Activated CD8-positive, alpha-beta T cell treated with anti-CD3 and anti-CD28 coated beads for 36 hours (primary cell): ENCODE measurements at places on chromosomes 5 and 9.

DNA sequence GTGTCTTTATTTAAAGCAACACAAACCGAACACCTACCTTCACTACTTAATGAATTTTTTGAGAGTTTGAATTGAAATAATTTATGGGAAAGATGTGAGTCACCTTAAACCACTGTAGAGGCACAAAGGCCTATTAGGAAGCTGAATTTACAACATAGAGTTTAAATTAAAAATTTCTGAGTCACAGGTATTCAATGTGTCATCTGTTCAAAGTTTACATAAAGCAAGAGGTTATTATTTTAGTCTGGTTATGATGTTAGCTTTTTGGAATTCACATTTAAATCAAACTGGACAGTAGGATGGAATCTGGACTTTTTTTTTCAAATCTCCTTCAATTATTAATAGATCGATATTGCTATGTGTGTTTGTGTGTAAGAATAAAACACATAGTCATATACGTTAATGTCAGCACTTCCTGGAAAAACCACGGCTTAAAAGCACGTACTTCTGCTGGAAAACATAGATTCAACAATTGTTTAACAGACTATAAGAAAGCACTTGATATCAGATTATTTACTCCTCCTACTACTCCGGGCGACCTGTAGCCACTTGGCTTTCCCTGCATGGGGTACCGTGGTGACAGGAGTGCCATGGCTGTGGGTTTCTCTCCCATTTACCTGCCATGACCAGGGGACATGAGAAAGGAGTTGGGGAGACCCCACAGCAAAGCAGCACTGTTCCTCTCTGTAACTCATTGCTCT lies 638.6 kb downstream of the SEMA5A start:
- no peak for DNase-seq
- H3K4me3 ChIP-seq: no peak overlapping the region
- H3K36me3 ChIP-seq: no peaks in the 10 kb centered on the region
- H3K27me3 ChIP-seq: no peaks in the 10 kb centered on the region

DNA sequence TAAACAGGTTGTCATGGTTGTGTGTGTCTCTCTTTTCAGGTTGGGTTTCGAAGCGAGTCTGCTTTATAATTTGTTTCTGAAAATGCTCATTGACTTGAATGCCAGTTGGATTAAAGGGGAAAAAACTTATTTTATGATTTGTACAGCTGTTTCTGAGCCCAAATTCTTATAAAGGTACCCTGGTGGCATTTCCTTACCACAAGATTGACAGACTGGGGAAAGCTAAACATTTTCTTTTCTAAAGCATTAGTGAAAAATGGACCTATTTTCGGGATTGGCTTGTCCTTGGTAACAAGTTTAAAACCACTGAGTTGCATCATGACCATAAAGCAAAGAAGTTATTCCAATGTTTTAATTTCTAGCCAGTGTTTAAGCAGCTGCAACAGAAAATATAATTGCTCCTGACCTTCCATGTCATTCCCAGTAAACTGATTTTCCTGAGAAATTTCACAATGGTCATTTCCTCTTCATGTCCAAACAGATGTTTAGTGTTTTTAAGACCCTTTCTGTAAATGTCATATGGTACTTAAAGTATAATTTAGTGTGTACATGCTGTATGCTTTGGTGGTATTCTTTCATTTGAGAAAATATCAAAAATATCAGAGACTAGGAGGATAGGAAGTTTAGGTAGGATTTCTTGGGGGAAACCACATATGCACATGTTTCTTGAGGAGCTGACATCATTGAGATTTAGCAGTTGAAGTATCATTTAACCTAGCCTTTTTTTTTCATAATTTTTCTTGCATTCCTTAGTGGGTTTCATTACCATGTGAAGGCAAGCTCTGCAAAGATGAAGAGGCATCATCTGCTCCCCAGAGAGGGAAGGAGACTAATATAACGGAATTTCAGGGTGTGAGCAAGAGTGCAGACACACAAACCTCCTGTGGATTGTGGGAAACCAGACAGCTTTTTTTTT lies 667.1 kb upstream of the RGMB start:
- no peaks in the 10 kb centered on the region for H3K36me3 ChIP-seq
- H3K4me3 ChIP-seq: no peak overlapping the region
- H3K27me3 ChIP-seq: peaks cover 3% of the 10 kb centered on the region
- no peaks in the 10 kb centered on the region for H3K4me1 ChIP-seq

DNA sequence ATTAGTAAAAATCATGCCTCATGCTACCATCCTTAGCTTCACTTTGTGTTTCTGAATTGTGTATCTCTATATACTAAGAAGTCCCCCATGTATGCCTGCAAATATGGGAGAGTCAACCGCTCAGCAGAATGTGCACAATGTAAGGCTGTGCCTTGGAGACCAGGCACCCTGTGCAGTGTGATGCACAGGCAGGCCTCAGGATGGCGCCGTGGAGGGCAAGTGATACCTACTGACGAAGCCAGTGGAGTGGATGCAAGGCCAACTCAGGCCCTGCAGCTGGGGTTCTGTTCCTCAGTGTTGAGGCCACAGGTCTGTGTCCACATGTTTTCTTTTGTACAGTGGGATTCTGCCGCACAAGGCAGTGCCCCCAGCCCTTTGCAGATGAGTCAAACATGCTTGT lies 28.4 kb downstream of the SYK start:
- no peak for DNase-seq
- no peak overlapping the region for H3K4me3 ChIP-seq
- no peaks in the 10 kb centered on the region for H3K36me3 ChIP-seq
- H3K4me1 ChIP-seq: no peaks in the 10 kb centered on the region

DNA sequence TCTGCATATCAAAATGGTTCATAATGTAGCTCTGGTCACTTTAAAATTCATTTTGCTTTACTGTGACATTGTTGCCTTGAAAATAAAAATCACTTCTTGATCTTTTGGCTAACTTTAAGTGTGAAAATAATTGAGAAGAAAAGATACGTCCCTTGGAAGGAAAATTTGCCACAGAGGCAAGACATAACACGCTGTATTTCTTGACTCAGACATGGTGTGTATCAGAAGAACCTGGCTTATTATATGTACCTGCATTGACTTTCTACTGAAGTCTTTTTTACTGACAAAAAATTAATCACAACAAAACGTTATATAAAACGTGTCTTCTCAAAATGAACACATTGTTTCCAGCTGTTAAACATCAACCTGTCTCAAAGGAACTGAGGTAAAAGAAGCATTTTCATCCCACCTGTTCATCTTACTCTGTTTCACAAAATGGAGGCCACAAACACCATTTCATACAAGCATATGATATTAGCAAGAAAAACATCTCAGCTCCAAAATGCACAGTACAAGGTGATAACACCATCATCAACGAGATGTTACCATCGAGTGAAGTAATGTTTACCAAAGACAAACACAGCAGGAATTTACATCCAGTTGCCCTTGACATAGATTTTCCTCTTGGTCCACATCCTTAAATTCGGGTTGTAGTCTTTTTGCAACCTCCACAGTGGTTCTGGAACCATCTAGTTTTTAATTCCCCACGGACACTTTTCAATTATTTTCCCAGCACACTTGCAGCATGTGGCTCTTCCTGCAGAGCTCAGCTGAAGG lies 179.9 kb downstream of the GLIS3 start:
- no peak for DNase-seq
- H3K4me3 ChIP-seq: no peak overlapping the region
- H3K27me3 ChIP-seq: peaks cover 3% of the 10 kb centered on the region
- no peak overlapping the region for H3K27ac ChIP-seq
